ENCODE measurements at places on chromosomes 11 and 22. TPM values are rescaled to one million over a fixed set of nuclear protein-coding genes. Genes with fewer than 3 reads are reported as not detected.

Gene SLC25A45
- 1.1 TPM for total RNA-seq

Gene GPR152
- total RNA-seq = not detected

Gene MS4A12
- not detected for total RNA-seq

Gene RAG1
- total RNA-seq = 0.89 TPM

Gene RAB36
- 8.9 TPM for total RNA-seq

Gene PRDX5
- 405 TPM for total RNA-seq

All from myometrial cell (primary cell).